Suppressor macrophage (primary cell): ENCODE measurements at places on chromosomes 12 and 14.
A peak's percentile ranks its signal among the peaks of the same experiment; 100 is the strongest.

- no peak for DNase-seq
Measured at GRCh38 chr14:74733221-74733620, 20.3 kb downstream of the FCF1 start.

DNA sequence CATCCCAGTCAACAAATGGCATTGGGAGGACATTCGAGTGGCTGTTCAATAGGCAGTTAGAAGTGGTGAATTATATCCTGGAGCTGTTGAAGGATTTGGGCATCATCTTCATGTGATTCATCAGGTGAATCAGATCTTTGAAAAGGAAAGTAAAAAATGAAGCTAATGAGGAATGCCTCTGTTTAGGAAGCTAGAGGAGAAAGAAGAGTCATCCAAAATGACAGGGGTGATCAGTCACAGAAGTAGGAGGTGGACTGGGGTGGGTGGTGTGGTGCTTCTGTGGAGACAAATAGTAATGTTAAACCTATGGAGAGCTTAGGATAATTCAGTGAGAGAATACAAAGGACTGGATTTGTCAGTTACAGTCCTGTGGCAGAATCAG is 32.7 kb downstream of the DIP2B start:
- DNase-seq = peak; percentile 44

GRCh38 chr14:39680777-39681176 is 248.5 kb upstream of the FBXO33 start:
- DNase-seq = no peak

- DNase-seq = no peak
Measured at GRCh38 chr14:61315313-61315712, 6.1 kb upstream of the PRKCH start.

DNA sequence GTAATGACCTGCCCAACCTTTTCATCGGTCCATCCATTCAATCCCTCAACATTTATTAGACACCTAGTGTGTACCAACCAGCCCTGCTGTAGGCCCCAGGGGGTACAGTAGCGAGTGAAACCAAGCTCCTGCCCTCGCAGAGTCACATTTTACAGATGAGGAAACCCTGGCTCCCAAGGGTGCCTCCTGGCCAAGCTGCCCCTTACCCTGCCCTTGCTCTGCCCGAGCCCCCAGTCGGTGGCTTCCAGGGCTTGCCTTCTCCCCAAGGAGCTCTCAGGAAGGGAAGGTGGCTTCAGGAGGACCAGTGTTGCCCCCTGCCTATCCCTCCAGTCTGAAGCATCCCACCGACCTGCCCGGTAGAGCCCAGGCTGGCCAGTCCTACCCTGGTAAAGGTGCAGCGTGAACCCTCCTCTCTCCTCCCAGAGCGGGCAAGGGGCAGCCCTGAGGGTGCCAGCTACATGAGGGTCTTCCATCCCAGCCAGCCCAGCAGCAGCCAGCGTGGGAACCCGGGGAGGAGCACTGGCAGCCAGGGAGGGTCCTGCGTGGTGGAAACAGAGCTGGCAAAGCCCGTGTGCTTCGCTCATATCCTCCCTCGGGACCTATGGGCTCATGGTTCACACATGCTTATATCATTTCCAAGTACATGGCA is 670 bp upstream of the BEGAIN start:
- no peak for DNase-seq

DNA sequence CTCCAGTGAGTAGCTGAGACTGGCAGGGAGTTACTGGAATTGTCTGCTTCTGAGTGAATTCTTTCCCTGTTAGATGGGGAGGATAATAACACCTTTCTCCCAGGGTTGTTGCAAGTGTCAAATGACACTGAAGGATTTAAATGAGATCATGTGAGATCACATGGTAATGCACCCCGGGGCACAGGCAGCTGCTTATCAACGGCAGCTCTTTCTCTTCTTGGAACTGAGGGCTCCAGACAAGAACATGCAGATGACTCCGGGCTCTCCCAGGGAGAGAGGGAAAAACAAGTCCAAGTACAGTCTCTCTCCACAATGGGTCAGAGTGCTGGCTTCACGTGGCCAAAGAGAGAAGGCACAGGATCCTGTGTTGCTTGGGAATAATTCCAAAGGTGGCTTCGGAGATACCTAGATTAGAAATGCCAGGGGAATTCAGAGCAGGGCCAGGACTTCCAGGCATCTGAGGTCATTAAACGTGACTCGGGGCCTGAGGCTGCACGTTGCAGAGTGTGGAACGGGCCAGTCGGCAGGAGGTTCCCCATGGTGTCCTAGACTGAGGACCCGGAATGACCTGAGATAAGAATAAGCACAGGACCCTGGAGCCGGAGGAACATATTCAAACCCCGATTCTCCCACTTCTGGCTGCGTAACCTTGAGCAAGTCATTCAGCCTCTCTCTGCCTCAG is 109.2 kb downstream of the PRMT8 start:
- DNase-seq = no peak

GRCh38 chr12:94793191-94793595 is 142.8 kb upstream of the TMCC3 start:
- no peak for DNase-seq

GRCh38 chr14:56635041-56635440 is 55.4 kb downstream of the TMEM260 start:
- DNase-seq = no peak

GRCh38 chr12:62472472-62472871 is 5.8 kb downstream of the MON2 start:
- no peak for DNase-seq
